ENCODE measurements at places on chromosomes 11 and 22. TPM values are rescaled to one million over a fixed set of nuclear protein-coding genes. Genes with fewer than 3 reads are reported as not detected.

B4GAT1 gene
- polyA plus RNA-seq, result 22.3 TPM

SCO2 gene
- not detected for polyA plus RNA-seq

BIRC3 gene
- polyA plus RNA-seq, result 6.0 TPM

PATE2 gene
- polyA plus RNA-seq, result not detected

OR52I2 gene
- polyA plus RNA-seq, result not detected

SCGB1A1 gene
- polyA plus RNA-seq, result 0.20 TPM

TMEM223 gene
- 75.3 TPM for polyA plus RNA-seq

CST6 gene
- polyA plus RNA-seq, result 2.6 TPM

NCF4 gene
- 10.5 TPM for polyA plus RNA-seq

PDGFB gene
- polyA plus RNA-seq, result 19.1 TPM

C22orf31 gene
- not detected for polyA plus RNA-seq

DNA sequence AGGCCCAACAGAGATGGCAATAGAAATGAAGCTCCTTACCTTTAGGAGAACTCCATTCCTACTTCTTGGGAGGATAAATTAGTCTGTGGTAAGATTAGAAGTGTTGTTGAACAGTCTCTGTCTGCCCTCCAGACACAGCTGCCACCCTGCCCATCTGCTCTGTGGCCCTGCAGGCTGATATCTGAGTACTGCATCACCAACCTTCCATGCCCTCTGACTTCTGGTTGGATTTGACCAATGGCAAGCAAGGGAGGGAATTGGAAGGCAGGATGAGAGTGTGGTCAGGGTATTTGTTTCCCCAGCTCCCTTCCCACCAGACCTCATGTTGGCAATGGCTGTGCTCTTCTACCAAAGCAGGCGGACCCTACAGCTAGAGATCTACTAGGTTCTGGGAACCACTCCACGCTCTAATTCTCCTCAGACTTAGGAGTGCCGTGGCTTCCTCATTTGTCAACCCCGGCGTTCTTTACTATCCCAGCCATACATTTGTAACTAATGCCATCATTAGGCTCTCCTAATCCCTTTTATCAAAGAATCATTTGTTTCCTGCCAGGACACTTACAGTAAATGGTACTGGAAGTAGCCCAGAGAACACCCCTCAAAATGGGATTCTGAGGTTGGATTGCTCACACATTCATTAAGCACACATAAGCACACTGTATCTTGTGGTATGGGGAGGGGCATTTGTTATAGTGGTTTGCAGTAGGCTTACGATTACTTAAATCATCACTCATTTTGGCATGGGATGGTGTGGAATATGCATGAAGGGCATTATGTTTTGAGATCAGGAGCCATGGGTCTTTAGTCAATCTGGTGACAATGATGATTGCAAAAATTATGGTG lies 35.4 kb upstream of the CD44 start:
- DNase-seq, result no peak

- peak; percentile 51 for DNase-seq
Observed at GRCh38 chr11:59053387-59053786, 32.7 kb upstream of the GLYATL1B start.

- DNase-seq, result no peak
Observed at GRCh38 chr11:116913000-116913399, 75.6 kb upstream of the APOA1 start.

- no peak for DNase-seq
Observed at GRCh38 chr11:126268361-126268707, 361 bp downstream of the SRPRA start.

GRCh38 chr11:60513496-60514460 lies 1.4 kb upstream of the MS4A13 start:
- no peak for DNase-seq

DNA sequence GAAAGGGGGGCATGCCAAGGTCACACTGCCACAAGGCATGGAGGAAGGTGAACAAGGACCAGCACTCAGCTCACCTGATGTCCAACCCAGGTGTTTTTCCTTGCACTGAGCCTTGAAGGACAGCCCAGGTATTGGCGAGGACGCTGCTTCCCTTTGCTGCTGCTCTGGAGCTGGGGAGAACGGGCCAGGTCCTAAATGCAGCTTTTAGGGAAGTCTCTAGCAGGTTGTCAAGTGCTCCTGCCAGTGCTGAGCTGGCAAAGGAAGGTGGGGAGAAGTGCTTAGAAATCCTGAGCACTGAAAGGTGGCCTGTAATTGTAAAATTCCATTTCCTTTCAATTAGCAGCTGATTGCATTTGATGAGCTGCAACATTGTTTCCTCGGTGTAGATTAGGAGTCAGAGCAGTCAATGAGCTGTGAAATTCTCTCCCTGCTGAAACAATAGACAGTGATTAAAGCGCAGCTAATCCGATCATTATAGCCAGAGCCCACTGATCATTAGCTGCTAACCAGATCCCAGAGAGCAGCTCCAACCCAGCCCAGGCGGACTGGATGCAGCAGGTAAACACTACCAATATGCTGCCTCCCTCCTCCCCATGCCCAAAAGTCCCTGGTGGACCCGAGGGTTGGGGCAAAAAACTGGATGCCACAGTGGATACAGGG lies 507.6 kb downstream of the INSC start:
- no peak for DNase-seq

DNA sequence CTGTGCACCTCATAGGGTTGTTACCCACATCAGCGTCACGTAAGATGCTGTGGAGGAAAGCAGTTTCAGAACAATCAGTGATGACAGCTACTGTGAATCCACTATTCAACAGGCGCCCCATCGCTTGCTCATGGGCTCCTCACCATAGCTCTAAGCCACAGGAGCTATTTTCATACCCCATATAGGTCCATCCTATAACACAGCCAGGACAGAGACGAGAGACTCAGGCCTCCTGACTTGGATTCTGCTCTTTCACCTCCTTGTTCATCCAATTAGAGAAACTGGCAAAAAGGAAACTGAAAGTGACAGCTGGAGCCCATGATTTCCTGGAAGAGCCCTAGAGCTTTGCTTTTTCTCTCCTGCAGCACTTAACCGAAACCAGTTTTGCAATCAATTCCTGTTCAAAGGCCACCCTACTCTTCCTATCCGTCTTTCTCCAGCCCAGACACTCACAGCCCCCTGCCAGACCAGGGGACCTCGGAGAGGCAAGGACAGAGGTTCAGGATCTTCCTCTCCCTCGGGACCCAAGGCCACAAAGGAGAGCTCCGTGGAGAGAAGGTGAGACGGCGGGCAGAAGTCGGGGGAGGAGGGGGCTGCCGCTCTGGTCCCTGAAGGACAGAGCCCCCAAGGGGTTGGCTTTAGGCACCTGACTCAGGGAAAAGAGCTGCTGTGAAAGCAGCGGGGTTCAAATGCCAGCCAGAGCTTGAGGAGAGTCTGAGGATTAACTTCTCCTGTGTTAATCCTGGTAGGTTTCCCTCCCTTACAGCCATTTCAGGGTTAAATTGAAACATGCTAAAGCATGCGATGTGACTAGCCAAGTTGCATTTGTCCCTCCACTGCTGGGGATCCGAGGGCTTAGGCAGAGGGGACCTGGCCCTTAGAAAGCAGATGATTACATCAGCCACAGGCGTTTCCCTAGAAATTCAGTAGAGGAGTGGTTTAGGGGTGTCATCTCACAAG lies at the start of gene APOL6:
Gene APOL6, plus strand, starts transcription at position 381 of the 960 bp plus-strand sequence. CDS start 7,980 bp downstream, outside the sequence.
- peak; percentile 62 for DNase-seq

GRCh38 chr11:9629064-9629463 lies 34.8 kb upstream of the SWAP70 start:
- no peak for DNase-seq

GRCh38 chr22:25942115-25942855 lies 200.3 kb downstream of the MYO18B start:
- DNase-seq, result peak; percentile 30

DNA sequence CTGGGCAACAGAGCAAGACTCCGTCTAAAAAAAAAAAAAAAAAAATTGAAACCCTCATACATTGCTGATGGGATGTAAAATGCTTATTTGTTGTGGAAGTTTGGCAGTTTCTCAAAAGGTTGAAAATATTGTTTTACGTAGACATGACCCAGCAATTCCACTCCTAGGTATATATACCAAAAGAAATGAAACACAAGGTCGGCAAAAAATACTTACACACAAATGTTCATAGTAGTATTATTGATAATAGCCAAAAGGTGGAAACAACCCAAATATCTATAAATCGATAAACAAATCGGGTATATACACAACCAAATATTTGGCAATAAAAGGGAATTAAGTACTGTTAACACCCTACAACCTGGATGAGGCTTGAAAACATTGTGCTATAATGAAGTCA lies 5.1 kb upstream of the ZNF143 start:
- no peak for DNase-seq

- DNase-seq, result no peak
Observed at GRCh38 chr11:8080674-8081590, at the start of gene TUB. TSS of gene TUB (plus strand) at chr11:8081211. CDS start at chr11:8081511, 300 bp downstream.

DNA sequence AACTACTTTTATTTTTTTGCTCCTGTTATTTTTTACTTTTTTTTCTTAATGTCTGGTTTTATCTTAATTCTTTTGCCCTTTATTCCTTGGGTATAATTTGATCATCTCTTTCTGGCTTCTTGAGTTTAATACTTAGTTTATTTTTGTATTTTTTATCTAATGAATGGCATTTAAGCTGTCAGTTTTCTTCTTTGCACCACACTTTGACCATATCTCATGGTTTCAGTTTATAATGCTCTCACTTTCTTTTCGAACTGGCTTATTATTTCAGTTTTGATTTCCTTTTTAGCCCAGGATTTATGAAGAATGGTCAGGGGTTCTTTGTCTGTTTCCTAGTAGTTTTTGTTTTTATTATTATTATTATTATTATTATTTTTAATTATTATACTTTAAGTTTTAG lies 48.3 kb downstream of the QSER1 start:
- DNase-seq, result no peak

DNA sequence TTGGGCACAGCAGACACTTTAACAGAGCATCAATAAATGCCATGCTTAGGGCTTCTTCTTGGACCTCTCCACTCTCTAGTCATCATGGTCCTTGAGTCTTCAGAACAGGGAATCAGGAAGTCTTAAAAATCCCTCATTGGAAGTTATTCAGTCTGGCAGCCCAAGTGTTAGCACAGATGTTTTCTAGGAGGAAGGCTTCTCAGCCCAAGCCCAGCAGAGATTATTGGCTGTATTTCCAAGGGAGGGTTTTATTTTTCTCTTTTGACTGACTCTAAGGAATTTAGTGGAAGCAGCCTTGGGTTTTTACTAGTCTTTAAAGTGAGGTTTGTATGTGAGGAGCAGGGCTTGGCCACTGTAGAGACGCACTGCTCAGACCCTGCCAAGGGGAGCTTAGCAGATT lies 41.9 kb downstream of the CEP164 start:
- no peak for DNase-seq

DNA sequence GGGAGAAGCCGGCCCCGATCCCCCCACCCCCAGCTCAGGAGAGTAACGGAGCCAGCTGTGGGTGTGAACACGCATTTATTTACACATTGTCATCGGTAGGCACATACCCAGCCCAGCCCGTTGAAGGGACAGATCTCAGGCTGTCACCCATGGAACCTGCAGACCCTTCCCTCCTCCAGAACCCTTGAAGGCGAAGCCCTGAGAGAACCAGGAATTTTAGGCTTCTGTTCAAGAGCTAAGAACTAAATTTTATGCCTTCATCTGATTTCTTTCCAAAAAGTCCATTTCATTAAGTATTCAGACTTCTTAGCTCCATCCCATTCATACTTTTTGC lies 379 bp upstream of the BRMS1 start:
- no peak for DNase-seq

GRCh38 chr22:21457023-21457787 lies 10.0 kb upstream of the TMEM191C start:
- no peak for DNase-seq

GRCh38 chr11:8329847-8330361 lies 66.2 kb upstream of the LMO1 start:
- no peak for DNase-seq

GRCh38 chr11:16809886-16810668 lies 71.6 kb downstream of the C11orf58 start:
- peak; percentile 64 for DNase-seq

GRCh38 chr11:46697303-46697702 lies 3.1 kb downstream of the ARHGAP1 start:
- DNase-seq, result peak; percentile 61

DNA sequence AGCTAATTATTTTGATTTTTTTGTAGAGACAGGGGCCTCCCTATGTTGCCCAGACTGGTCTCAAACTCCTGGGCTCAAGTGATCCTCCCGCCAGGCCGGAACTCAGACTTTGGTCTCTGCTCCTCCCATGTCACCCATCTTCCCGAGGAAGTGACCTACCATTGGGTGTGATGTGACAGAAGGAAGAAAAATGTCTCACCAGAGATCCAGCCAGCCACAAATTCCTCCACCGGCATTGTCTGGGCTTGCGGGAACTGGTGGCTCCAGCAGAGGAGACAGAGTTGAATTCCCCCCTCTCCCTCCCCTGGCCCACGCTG lies 772 bp downstream of the SLC25A45 start:
- DNase-seq, result no peak

GRCh38 chr11:96815236-96815635 lies 425.4 kb downstream of the JRKL start:
- DNase-seq, result no peak

DNA sequence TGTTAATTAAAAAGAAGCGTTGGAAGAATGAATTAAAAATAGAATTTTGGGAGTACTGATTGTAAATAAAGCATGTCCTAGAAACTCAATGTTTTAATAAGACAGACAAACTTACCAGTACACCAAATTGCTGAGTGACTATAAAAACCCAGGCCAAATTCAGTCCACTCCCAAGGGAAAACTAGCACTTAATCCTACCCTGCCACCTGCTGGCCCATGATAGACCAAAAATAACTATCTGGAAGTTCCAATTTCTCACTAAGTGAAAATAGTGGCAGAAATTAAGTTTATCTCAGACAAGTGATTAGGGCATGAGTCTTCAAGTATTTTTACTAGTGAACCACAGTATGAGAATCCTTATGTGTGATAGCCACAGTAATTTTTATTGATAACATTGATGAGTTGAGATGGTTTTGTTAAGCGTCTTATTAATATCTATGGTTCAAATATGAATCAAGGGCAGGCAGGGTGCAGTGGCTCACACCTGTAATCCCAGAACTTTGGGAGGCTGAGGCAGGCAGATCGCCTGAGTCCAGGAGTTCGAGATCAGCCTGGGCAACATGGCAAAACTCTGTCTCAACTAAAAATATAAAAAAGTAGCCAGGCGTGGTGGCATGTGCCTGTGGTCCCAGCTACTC lies 9.8 kb upstream of the DDX10 start:
- DNase-seq, result peak; percentile 27
